NCI-H2227 treated with DMSO at 0.1 percent for 48 hours (cell line): ENCODE measurements at places on chromosomes 2 and 18.
A peak's percentile ranks its signal among the peaks of the same experiment; 100 is the strongest.

GRCh38 chr2:54904836-54905235 is 145.4 kb downstream of the RTN4 start:
- DNase-seq = no peak

- no peak for DNase-seq
These were observed 20.1 kb downstream of the TMEM177 start for GRCh38 chr2:119699016-119699606.

- no peak for DNase-seq
These were observed 161.4 kb upstream of the ACVR2A start for GRCh38 chr2:147683380-147683779.

DNA sequence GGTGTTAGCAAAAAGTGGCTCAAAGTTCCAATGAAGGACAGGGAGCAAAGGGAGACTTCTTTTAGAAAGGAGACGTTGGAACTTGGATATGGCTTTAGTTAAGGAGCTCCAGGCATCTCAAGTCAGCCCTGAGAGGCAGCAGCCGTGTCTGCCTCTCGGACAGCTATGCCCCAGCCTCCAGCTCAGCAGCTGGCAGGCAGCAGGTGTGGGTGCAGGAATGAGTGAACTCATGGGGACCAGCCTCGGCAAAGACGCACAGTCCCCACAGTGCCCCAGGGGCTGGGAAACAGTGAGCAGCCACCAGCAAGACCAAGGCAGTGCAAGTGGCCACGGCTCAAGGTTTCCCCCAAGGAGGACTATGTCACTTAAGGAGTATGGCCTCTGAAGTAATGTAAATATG is 1.6 kb upstream of the LRRFIP1 start:
- no peak for DNase-seq

GRCh38 chr2:76563730-76564129 is 853.0 kb upstream of the GCFC2 start:
- DNase-seq = no peak

DNA sequence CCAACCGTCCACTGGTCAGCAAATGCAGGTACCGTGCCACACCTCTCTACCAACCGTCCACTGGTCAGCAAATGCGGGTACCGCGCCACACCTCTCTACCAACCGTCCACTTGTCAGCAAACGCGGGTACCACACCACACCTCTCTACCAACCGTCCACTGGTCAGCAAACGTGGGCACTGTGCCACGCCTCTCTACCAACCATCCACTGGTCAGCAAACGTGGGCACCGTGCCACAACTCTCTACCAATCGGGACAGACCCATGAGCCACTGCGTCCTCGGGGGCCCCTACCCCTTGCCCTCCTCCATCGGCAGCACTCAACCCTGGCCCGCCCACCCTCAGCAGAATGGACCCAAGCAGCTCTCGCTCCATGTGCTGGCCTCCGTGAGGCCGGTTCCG is 226.4 kb upstream of the SALL3 start:
- DNase-seq = no peak

GRCh38 chr18:35474884-35475283 is 22.9 kb downstream of the INO80C start:
- no peak for DNase-seq

GRCh38 chr2:170714381-170715061 is 616 bp upstream of the SP5 start:
- peak; percentile 63 for DNase-seq
